Renal pelvis (tissue), 12 donors: ENCODE measurements at places on chromosomes 11 and 22. TPM values are rescaled to one million over a fixed set of nuclear protein-coding genes. Genes with fewer than 3 reads are reported as not detected.

- no peak for DNase-seq
These were observed 10.2 kb upstream of the ARHGAP42 start for GRCh38 chr11:100676901-100677300.

DNA sequence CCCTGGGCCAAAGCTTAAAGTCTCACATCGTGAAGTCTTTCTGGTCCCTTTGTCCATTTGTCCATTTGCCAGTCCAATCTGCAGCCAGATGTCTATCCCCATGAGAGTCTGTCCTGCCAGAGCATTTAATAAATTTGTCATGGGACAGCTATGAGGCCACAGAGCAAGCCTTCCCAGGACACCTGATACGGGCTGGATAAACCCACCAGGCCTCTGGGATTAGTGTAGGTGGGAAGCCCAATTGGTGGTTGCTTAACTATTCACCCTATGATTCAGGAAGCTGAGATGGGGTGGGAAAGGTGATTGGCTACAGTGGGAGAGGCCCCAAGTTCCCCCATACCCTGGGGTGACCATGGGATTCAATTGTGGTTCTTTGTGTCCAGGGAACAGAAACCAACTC is 39.9 kb downstream of the MYEOV start:
- no peak for DNase-seq

- DNase-seq, result no peak
These were observed 1116.6 kb downstream of the BRD1 start for GRCh38 chr22:48711031-48711431.

DNA sequence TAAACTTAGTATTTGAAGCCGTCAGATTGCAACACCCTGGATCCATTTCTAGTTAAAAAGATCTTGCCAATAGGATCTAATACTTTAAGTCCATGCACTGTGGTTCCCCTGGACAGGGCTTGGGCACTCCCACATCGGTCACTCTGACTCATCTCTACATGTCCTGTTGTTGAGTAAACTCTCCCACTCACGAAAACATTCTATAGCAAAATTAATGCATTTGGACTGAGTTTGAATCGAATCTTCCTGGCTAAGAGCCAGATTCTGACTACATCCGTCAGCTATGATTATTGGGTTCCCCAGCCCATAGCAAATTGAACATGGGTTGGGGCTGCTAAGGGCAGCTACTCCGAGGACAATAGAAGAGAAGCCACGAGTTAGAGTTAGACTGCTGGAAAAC is 182.1 kb upstream of the SORL1-AS1 start:
- DNase-seq, result no peak

DNA sequence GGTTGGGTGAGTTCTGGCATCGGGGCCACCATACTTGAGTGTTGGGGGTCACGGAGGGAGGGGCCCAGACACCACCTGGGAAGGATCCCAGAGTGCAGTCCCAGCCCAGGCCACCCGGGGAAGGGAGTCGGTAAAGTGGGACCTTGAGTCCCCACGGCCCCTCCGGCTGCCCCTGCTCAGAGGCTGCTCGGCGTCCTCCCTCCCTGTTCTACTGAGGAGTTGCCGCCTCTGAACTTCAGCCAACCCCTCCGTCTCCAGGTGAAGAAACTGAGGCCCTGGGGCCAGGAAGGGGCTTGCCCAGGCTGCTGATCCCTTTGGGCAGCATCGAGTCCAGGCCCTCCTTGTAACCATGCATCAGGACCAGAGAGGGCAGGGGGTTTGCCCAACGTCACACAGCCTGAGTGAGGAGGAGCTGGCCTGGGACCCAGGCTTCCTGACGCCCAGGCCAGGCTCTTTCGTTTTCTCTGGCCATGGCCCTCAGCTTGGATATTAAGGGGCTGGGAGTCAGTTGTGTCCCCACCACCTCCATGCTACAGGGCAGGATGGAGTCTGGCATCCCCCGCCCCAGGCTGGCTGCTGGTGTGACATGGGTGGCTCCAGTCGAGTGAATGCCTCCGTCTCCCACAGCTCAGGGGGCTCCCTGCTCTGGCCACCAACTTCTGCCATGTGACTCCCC is 1.3 kb downstream of the PARVG start:
- no peak for DNase-seq

- no peak for DNase-seq
These were observed 78.7 kb upstream of the NARS2 start for GRCh38 chr11:78653294-78653909.

- peak; percentile 37 for DNase-seq
These were observed 23.0 kb downstream of the APLNR start for GRCh38 chr11:57214098-57214417.

DNA sequence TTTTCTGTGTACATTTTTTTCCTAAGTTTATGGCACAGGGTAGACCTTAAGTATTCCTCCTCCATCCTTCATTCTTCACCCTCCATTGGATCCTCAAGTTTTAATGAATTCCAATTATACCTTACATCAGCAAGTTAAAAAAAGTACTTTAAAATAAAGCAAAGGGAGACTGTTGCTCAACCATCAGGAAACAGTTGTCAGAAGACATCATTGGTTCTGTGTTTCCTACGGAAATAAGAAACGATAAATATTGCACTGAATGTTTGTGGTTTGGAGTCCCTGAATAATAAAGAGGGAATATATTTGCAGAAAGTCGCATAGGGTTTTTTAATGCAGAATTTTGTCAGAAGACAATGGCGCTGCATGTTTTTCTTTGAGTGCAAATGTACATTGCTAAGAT is 28.1 kb upstream of the LDHA start:
- no peak for DNase-seq

DNA sequence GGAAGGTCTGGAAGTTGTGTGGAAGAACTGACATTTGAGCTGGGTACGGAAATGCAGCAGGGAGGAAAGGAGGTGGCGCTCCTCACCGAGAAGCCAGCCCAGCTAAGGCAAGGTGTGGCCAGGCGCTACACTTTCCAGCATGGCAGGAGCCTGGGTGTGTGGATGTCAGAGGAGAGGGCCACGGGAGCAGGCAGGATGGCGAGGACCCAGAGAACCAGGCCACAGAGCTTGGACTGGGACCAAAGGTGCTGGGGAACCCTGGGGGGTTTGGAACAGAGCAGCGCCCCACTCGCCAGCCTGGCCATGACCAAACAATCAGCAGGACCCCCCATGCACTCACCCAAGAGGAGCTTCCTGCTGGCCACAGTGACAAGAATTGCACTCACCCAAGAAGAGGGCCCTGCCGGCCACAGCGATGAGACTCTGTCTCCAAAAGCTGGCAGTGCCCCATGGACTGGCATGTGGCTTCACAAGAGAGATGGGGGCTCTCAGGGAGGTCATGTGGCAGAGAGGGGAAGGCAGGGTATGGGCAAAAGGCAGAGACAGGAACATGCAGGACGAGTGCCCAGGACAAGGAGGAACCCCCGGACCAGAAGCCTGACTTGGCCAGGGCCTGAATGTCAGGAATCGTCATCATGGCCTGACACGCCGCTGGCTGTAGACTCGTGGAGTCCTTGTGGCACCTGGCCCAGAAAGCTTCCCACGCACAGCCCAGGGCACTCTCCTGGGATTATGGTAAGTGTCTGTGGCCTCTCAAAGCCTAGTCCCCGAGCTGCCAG is 45.4 kb downstream of the IGF2 start:
- no peak for DNase-seq

GRCh38 chr11:534396-535209 is 773 bp downstream of the HRAS start:
- DNase-seq, result no peak

GRCh38 chr22:37916311-37916710 is 10.2 kb downstream of the MICALL1 start:
- DNase-seq, result no peak

DNA sequence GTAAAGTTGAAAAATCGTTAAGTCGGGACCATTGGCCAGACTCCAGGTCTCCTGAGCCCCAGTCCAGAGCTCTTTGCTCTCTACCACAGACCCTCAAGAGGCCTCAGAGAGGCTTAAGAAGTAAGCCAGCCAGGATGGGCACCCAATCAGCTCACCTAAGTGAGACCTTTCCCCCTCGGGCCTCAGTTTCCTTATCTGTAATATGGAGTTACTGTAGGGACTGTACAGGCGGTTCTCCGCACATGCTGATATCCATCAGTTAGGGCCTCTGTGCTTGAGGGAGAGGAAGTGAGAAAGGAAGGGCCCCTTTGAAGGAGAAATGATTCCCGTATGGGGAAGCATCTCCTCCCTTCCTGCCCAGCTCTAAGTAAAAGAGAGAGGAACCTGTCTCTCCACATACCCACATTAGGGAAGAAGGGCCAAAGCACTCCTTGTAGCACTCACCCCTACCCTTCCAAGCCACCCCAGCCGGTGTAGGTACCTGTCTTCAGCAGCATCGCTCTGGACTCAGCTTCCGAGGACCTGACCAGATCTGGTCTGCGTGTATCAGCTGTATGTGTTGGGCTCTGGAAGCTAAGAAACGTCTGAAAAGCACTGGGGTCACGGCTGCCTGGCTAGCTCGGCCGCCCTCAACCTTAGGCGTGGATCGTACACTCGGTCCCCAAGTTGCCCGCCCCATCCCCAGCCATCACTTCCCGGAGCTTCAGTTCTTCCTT is 653 bp downstream of the NAGA start:
- DNase-seq, result no peak

GRCh38 chr11:33187998-33188722 is 26.9 kb upstream of the CSTF3 start:
- no peak for DNase-seq

- no peak for DNase-seq
These were observed 17.4 kb upstream of the TMPRSS6 start for GRCh38 chr22:37126882-37127281.

DNA sequence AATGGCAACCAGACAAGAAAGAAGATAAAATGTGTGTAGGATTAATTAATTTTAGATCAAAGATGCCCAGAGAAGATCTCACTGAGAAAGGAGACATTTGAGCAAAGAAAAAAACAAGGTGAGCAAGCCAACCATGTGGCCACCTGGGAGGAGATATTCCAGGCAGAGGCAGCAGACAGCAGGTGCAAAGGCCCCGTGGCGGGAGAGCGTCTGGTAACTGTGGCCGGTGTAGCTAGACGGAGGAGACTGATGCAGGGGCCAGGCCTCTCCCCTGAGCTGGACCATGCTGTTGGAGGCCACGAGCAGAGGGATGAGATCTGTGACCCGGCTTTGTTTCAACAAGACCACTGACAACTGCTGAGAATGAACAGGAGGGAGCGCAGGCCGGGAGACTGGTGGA is 23.6 kb downstream of the NECTIN1 start:
- no peak for DNase-seq

- no peak for DNase-seq
These were observed 4.9 kb downstream of the UBE2L6 start for GRCh38 chr11:57562596-57562995.

- no peak for DNase-seq
These were observed 129.8 kb upstream of the SLC5A12 start for GRCh38 chr11:26851696-26852095.

The MUC5B gene
- polyA plus RNA-seq, result 0.18 TPM

The KRTAP5-9 gene
- polyA plus RNA-seq, result 0.26 TPM

The OPCML gene
- 14.6 TPM for polyA plus RNA-seq

The CREB3L1 gene
- 12.8 TPM for polyA plus RNA-seq

The PKP3 gene
- polyA plus RNA-seq, result 7.0 TPM

The CRYBB3 gene
- polyA plus RNA-seq, result 0.19 TPM

The FZD4 gene
- 81.7 TPM for polyA plus RNA-seq

The SLC25A45 gene
- polyA plus RNA-seq, result 8.7 TPM

The FUT4 gene
- 6.6 TPM for polyA plus RNA-seq

The HOATZ gene
- polyA plus RNA-seq, result 0.06 TPM

The FOXRED2 gene
- polyA plus RNA-seq, result 29.5 TPM

The YAP1 gene
- 171 TPM for polyA plus RNA-seq

The GUCY1A2 gene
- polyA plus RNA-seq, result 2.5 TPM

The PRR33 gene
- polyA plus RNA-seq, result not detected

The TPBGL gene
- polyA plus RNA-seq, result 0.09 TPM
